ENCODE measurements at places on chromosomes 3 and 15. TPM values are rescaled to one million over a fixed set of nuclear protein-coding genes. Genes with fewer than 3 reads are reported as not detected.

Gene IL17RB
- 9.0 TPM for polyA plus RNA-seq

DNA sequence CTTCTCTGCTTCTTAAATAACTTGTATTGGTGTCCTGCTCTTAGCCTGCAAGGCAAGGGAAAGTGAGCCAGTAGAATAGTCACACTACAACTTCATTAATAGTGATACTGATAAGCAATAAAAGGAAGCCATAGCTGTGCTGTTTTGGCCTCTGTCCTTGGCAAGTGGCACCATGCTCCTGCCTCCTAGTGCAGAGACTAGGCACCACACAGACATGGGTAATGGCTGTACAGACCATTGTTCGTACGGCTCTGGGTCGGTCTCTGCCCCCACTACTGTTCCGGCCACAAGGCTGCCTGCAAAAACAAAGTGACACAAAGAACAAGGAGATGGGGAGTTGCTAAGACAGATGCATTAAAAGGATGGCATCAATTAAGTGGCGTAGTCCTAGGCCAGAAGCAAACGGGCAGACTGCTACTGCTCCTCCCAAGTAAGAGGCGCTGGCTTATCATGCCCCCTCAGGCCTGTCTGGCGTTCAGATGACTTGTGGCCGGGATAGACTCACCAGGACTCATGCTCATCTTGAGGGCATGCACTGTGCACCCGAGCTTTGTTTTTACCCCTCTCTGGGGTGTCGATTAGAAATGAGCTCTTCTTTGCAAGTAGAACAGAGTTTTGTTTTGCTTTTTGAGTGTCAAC, 75.6 kb downstream of the TRAK1 start:
- DNase-seq: peak; percentile 55

DNA sequence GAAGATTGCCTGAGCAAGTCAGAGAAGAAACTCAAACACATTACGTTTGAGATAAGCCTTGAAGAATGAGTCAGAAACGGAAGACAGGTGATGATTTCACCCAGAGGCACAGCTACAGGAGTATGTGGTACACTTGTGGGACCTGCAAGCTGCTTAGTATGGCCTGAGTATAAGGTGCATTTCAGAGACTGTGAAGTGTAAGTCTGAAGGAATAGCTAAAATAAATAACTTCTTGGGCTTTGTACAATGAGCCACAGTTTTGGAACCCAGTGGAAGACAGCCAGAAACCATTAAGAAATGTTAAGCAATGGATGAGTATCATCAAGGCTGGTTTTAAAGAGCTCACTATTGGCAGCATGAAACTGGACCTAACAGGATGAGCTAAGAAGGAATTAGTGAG, 826.2 kb downstream of the ROBO1 start:
- DNase-seq: no peak

GRCh38 chr3:127483902-127484591, 106.5 kb downstream of the TPRA1 start:
- peak; percentile 46 for DNase-seq

Gene GADL1
- polyA plus RNA-seq: not detected

- DNase-seq: no peak
These were observed 192.7 kb upstream of the FEZF2 start for GRCh38 chr3:62566022-62566557.

- no peak for DNase-seq
These were observed 171.7 kb downstream of the TLE3 start for GRCh38 chr15:69926006-69926405.

Gene AMOTL2
- 9.9 TPM for polyA plus RNA-seq

Data from sigmoid colon (tissue), 7 donors.